Brain pericyte (primary cell): ENCODE measurements at places on chromosomes 3 and 15.

DNA sequence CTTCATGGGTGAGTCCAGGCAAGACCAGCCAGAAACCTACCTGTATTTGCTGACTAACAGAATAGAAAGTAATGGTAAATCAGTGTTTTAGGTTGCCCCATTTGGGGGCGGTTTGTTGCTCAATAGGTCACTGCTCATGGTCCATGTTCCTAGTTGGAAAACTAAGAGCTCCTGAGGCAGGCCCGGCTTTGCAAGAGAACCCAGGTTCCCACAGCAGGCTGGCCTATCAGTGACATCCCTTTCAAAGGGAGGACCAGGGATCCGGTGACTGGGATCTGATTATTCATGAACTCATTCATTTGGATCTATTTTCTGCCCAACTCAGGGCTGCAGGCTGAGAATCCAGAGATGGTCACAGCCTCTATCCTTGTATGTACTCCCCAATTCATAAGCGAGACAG, 163.9 kb downstream of the WNT7A start:
- DNase-seq, result no peak

- no peak for DNase-seq
Observed at GRCh38 chr3:157384031-157384430, 52.6 kb upstream of the PTX3 start.

- DNase-seq, result no peak
Observed at GRCh38 chr3:180175572-180175971, 138.8 kb upstream of the PEX5L start.

GRCh38 chr3:53420831-53421230, 73.5 kb upstream of the DCP1A start:
- no peak for DNase-seq

- no peak for DNase-seq
Observed at GRCh38 chr3:18024715-18025114, 282.3 kb upstream of the TBC1D5 start.

GRCh38 chr3:63264716-63265115, 13.4 kb upstream of the SYNPR start:
- no peak for DNase-seq

- DNase-seq, result no peak
Observed at GRCh38 chr15:91813924-91814323, 39.6 kb upstream of the SLCO3A1 start.

DNA sequence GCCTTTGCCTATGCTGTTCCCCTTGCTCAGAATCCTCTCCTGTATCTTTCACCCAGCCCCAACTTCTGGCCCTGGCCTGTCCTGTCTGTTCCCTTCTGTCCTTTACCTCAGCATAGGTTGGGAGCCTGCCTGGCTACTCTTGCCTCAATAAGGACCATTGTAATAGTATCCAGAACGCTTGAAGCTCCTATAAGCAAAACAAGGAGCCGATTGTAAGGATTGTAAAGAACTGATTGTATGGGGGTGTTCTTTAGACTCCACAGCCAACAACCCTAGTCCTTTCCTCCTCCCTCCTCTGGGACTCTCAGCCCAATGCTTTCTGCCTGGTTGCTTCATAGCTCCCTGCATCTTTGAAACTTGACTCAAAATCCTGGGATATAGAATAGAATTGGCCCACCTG, 18.7 kb upstream of the RAD54L2 start:
- no peak for DNase-seq

DNA sequence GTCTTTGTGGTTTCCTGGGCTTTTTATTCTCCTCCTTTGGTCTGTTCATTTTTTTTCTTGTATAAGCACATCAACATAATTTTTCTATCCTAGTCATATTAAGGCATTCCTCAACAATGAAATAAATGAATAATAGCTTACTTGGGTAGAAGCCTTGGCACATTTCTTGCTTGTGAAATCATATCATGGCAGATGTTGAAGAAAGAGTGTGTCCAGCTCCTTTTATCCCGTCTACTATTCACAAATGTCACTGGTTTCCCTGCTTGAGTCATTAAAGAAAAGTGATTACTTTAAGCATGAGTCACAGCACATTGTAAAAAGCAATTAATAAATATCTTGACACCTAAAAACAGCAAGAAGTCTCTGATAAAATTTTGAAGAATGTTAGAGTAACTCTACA, 42.1 kb downstream of the MINAR1 start:
- no peak for DNase-seq

DNA sequence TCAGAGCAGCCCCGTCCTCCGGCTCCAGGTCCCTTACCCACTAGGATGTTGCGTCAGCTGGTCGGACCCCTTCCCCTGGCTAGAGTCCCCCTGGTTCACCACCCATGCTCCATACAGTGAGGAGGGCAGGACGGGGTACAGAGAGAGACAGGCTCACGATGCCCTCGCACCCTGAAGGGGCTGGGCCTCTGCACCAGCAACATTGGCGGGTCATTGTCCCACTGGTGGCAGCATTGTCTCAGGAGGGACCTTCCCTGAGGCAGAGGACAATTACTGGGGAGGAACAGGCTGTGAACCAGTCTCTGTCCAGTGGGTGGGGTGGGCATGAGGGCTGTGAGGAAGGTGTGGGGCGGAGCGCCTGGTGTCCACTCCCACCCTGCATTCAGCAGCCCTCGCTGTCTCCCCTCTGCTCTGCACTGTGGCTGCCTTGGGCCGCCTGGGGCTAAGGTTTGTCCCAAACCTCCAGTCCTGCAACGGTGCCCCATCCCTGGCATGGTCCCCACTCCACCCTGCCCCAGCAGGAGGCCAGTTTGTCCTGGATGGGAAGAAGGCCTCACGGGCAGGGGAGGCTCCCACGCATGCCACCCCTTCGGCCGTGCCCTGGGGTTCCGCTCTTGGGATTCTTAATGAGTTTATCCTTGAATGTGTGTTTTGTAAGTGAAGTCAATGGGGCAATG, 48.0 kb upstream of the KLF13 start:
- DNase-seq, result no peak
